ENCODE measurements at places on chromosomes 11 and 22.

DNA sequence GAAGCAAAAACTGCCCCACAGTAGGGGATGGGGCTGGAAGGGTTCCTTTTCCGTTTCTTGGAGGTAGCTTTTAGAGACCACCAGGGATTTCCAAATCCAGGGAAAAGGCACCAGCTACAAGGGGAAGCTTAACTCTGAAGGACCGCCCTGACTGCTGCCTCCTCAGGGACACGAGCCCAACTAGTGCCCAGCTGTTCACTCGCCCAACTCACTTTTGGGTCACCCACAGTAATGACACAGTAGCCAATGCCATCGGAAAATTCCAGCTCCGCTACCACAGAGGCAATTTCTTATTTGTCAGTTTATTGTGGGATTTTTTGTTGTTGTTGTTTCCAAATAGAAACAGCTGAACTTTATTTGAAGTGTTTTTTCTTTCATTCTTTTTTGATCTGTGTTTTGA is 141.3 kb downstream of the ATXN10 start:
- no peak for DNase-seq

DNA sequence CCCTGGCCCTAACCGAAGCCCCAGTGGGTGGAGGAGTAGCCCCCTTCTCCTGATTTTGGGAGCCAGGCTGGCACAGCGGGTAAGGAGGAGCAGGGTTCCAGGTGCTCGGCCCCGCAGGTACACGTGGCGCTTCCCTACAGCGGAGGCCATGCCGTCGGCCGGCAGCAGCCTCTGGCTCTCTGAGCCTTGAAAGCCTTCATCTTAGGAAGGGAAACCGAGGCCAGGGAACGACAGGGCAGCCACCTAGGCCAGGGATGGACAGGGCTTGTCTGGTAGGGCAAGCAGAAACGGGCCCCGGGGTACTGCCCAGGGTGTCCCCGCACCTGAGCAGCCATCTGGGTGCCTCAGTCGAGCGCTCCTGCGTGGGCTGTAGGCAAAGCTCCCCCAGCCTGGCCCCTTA is 28.7 kb downstream of the MOB2 start:
- no peak for DNase-seq

GRCh38 chr22:37157516-37158285 is 8.0 kb upstream of the IL2RB start:
- DNase-seq, result no peak

DNA sequence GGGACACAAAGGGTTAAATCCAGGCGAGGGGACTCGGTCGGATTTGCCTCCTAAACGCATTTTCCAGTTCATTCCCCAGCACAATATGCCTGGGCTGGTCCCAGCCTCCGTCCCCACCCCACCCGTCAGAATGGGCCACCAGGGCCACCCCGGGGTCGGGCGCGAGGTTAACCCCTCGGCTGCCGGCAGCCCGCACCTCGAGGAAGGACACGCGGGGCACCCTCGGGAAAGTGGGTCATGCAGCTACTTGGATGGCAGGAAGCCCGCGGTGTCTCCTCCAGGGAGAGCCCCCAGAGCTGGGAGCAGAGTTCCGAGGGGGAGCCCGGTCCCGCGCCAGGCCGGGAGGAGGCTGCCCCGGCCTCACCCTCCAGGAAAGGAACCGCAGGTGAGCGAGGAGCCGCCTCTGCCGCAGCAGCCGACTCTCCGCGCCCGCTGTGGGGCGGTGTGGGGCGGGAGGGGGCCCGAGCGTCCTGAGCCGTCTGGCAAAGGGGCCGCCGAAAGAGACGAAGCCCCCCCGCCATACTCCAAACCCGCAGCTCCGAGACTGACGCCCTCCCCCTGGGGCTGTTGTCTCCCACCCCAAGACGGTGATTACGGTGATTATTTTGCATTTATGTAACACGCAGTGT is 1.4 kb downstream of the NECTIN1 start:
- no peak for DNase-seq

- DNase-seq, result no peak
Measured at GRCh38 chr11:45857961-45858474, 10.7 kb downstream of the CRY2 start.

DNA sequence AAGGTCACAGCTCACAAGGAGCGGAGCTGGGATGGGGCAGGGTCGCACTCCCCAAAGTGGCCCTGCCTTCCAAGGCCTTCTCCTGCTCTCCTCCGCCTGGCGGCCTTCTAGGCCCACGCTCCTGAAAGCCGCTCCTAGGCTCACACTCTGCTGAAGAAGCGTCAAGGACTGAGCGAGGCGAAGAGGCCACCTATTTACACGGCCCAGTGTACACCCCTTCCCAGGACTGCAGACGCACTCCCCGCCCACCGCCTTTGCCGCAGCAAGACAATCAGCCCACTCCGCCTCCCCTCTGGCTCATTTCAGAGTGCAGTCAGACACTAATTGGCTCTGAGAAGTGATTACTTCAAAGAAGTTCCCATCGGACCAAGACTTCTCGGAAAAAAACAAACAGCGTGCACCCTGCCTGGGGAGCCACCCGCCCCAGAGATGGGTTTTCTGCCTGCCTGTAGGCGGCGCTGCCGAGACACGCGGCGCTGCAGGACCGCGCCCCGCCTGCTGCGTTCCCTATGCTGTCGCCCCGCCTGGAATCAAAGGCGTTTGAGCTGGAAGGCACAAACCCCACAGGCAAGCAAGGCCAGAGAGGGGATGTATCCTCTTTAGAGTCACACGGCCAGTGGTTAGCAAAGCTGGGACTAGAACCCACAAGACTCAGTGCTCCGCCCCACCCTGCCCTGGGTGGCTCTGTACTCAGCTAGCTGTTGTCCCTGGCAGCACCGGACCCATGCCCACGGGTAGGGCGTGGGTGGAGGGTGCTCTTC is 414.8 kb downstream of the BUD13 start:
- no peak for DNase-seq

- no peak for DNase-seq
Measured at GRCh38 chr11:8650401-8650990, 32.0 kb downstream of the TRIM66 start.

- no peak for DNase-seq
Measured at GRCh38 chr11:132158091-132158490, 787.7 kb downstream of the NTM start.

DNA sequence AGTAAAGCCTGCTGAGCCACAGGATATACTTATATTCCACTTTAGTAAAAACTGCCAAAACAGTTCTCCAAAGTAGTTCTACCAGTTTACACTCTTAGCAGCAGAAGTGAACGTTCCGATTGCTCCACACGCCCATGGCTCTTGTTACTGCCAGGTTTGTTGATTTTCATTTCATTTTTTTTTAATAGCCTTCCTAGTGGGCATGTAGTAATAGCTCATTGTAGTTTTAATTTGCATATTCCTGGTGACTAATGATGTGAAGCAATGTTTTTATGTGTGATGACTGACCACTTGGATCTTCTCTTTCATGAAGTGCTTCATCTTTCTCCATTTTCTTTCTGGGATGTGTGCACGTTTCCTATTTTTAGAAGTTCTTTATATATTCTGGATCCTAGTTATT is 4.8 kb upstream of the C11orf97 start:
- DNase-seq, result no peak

- DNase-seq, result no peak
Measured at GRCh38 chr11:116302756-116303155, 470.0 kb downstream of the BUD13 start.

GRCh38 chr11:17765356-17766072 is 30.9 kb downstream of the KCNC1 start:
- no peak for DNase-seq

- DNase-seq, result no peak
Measured at GRCh38 chr11:73284106-73284505, 12.0 kb downstream of the P2RY6 start.

DNA sequence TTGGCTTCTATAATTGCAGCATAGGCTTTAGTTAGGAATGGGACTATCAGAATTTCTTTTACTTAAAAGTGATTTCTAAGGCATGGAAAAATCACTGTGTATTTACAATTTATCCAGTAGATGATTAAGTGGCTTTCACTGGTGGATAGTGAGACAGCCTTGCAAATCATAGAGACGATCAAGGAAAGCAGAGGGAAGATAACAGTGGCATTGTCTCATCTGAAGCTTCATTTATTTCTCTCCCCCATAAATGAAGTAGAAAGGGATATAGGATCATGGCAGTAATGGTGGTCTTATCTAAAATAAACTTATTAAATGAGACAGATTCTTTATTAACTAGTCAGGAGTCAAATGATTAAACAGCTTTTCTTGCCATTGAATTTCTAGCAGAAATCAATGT is 224.2 kb upstream of the ANO5 start:
- no peak for DNase-seq

- no peak for DNase-seq
Measured at GRCh38 chr11:72618803-72619202, 55.4 kb downstream of the PDE2A start.

GRCh38 chr11:127632546-127632945 is 632.0 kb upstream of the KIRREL3 start:
- no peak for DNase-seq

GRCh38 chr11:71186806-71187205 is 65.6 kb downstream of the SHANK2 start:
- DNase-seq, result no peak

DNA sequence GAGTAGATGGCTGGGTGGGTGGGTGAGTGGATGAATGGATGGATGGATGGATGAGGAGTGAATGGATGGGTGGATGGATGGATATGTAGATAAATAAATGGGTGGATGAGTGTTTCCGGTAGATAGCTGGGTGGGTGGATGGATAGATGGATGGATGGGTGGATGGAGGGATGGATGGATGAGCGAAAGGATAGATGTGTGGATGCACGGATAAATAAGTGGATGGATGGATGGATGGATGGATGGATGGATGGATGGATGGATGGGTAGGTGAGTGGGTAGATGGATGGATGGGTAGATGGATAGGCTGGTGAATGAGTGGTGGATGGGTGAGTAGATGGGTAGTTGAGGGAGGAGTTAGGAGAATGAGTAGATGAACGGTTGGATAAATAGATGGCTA is 349.3 kb downstream of the MN1 start:
- DNase-seq, result no peak

DNA sequence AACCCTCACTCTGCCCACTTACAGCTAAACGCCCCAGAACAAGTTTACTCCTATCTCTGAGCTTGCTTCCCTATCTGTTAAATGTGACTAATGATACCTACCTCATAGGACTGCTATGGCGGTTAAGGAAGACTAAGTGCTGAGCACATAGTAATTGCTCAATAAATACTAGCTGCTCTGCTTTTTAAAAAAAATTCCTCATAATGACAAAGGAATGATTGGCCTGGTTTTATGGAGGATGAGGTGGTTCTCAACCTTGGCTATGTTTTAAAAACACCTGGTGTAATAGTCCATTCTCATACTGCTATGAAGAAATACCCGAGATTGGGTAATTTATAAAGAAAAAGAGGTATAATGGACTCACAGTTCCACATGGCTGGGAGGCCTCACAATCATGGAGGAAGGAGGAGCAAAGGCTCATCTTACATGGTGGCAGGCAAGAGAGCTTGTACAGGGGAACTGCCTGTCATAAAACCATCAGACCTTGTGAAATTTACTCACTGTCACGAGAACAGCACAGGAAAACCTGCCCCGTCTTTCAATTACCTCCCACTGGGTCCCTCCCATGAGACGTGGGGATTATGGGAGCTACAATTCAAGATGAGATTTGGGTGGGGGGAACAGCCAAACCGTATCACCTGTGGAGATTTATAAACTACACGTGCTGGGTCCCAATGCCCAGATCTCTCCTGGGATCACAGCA is 127.2 kb upstream of the SYT13 start:
- DNase-seq, result no peak

DNA sequence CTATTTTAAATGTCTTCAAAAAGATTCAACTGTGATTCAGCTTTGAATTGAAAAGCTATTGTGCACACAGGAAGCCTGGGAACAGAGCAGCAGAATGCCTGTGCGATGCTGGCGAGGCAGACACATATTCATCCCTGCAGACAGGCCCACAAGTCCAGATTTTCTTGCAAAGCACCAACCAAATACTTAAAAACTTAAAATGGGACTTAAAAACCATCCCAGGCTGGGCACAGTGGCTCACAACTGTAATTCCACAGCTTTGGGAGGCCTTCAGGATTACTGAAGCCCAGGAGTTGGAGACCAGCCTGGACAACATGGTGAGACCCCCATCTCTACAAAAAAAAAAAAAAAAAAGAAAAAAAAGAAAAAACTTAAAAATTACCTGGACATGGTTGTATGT is 122.6 kb upstream of the SERPIND1 start:
- DNase-seq, result no peak

- DNase-seq, result no peak
Measured at GRCh38 chr22:47940211-47940610, 1177.8 kb downstream of the TBC1D22A start.

DNA sequence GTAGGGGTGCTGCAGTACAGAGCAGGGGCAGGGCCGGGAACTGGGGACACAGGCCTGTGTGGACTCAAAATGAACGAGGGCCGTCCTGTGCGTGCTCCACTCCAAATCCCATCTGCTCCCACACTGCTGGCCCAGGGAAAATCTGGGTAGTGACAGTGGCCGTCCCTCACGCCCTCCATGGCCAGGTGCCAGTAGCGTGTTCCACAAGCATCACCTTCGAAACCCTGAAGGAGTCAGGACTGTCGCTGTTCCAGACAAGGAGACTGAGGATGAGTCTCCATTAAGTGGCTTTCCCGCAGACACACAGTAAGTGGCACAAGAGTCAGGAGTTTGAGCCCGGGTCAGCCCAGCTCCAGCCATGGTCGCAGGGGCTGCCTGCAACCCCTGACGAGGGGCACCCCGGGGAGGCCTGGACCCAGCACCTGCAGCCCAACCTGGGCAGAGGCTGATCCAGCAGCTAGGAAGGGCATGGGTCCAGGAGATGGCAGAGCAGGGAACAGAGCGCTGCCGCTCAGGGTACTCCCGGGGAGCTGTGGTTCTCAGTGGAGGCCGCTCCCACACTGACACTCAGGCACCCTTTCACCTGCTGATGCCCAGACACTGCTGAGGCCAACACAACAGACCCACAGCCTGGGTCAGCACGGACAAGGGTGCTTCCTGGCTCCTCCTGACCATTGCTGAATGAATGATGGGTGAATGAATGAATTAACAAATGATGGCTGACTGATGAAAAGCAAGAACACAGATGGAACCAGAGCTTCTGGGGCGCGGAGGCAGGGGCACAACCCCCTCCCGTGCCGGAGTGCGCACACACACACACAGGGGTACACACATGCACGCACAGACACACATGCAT is 35.3 kb downstream of the IGF2 start:
- DNase-seq, result no peak

Data from D721Med (cell line).